Daoy (cell line): ENCODE measurements at places on chromosomes 11 and 22. TPM values are rescaled to one million over a fixed set of nuclear protein-coding genes. Genes with fewer than 3 reads are reported as not detected.

CFAP300 gene
- 1.9 and 4.1 TPM in 2 replicates for total RNA-seq

MAJIN gene
- not detected in 2 replicates for total RNA-seq

MIEF1 gene
- total RNA-seq = 25.7 and 27.2 TPM in 2 replicates

MMP8 gene
- total RNA-seq = not detected in 2 replicates

CATSPERZ gene
- total RNA-seq = 0.23 and 6.0 TPM in 2 replicates

MS4A5 gene
- total RNA-seq = not detected in 2 replicates

PTPRCAP gene
- 1.1 and 3.0 TPM in 2 replicates for total RNA-seq

FOSL1 gene
- total RNA-seq = 54.0 and 59.3 TPM in 2 replicates

NXPE4 gene
- total RNA-seq = not detected in 2 replicates

DNAJB7 gene
- total RNA-seq = not detected in 2 replicates

SLC16A8 gene
- not detected in 2 replicates for total RNA-seq

DNAJB13 gene
- total RNA-seq = not detected in 2 replicates

APOBEC3H gene
- total RNA-seq = not detected in 2 replicates

ACRV1 gene
- total RNA-seq = 1.4 TPM in 1 of 2 replicates, not detected in the other

GRCh38 chr11:33262011-33262645, 4.9 kb downstream of the HIPK3 start:
- no peak for DNase-seq

DNA sequence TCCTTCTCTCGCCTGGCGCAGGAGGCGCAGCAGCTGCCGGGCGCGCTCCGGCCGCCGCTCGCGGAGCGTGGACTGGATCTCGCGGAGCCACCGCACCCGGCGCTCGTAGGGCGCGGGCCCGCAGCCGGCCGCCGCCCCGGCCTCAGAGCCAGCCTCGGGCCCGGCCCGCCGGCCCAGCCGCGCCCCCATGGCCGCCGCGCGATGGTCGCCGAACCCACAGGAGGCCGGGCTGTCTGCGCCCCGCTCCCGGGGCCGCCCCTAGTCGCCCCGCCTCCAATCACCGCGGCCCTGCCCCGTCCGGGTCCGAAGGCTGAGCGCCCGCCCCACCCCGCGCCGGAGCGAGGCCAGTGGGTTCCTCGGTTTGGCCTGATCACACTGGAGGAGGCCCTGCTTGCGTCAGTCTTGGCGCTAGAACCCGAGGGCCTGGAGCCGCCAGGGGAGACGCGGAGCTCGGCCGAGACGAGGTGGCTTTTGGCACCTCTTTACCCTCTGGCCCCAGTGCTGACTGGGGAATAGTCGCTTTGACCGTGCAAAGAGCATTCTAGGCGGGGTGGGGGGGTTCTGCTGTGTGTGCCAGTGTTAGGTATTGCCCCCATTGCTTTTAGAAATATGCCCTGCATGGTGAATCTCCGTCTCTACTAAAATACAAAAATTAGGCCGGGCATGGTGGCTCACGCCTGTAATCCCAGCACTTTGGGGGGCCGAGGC, at the start of gene LRRC75B:
Gene LRRC75B (minus strand): TSS at position 223 of the 708 bp plus-strand sequence. CDS start 34 bp downstream, at position 189.
- DNase-seq = peak; percentile 88

DNA sequence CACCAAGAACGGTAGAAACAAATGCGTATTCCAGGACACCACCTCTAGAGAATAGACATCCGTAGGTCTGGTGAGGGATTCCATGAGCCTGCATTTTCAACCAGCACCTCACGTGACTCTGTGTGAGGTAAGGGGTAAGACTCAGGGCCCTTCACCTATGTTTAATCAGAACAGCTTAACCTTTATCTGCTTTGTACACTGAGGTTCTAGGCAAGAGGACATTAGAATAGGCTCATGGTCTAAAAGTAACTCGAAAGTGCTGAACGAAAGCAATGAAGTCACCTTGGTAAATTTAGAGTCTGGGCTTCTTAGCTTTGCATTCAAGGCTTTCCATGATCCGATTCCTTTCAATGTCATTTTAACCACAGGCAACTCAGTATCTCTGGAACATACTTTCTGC, 270.5 kb upstream of the CADM1 start:
- DNase-seq = no peak

DNA sequence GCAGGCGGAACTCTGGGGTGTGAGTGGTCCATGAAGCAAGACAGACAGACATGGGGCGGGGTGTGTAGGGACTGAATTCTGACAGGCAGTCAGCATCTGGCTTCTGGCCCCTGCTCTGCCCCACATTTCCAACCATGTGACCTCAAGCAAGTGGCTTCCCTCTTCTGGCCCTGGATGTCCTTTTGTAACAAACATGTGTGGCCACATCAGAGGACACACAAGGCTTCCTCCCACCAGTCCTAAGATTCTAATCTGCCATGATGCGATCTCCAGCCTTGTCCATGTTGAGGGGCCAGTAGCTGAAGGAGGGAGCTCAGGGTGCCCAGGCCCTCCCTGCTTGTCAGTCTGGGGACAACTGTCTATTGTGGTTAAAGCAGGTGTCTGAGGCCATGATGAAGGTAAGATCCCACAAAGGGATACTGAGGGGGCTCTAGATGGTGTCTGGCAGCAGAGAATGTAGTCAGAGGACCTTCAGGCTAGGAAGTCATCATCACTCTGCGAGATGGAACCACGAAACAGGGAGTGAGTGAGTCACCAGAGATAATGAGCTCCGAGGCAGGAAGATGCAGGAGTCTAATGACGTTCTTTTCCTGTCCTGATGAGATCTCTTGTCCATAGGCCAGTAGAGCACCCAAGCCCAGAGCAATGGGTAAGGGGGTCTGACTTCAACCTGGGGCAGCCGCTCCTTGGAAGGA, 27.4 kb downstream of the DRD2 start:
- peak; percentile 80 for DNase-seq

- DNase-seq = peak; percentile 91
Measured at GRCh38 chr22:32591620-32592019, 117.0 kb downstream of the FBXO7 start.

DNA sequence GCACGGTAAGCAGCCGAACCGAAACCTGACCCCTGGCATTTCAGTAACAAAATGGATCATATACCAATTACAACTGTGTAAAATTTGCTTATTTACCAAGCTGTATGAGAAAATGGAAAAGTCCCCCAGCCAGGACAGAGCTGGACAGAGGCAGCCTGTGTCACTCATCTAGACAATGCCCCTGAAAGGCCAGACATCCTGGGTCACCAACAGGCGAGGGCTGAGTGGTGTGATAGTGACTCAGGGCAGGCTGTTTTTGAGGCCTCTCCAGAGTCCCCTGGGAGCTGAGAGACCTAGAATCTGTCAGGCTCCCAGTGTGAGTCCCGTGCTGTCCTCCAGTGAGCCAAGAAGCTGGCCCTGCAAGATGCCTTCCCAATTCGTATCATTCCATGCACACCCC, 680.4 kb downstream of the TBC1D22A start:
- no peak for DNase-seq

DNA sequence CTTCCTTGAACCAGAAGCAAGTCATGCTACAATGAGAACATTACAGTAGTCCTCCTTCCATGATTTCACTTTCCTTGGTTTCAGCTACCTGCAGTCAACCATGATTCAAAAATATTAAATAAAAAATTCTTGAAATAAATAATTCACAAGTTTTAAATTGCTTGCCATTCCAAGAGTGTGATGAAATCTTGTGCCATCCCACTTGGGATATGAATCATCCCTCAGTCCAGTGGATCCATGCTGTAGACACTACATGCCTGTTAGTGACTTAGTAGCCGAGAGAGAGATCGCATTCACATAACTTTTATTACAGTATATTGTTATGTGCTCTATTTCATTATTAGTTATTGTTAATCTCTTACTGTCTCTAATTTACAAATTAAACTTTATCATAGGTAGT, 6.0 kb downstream of the HOATZ start:
- peak; percentile 39 for DNase-seq

DNA sequence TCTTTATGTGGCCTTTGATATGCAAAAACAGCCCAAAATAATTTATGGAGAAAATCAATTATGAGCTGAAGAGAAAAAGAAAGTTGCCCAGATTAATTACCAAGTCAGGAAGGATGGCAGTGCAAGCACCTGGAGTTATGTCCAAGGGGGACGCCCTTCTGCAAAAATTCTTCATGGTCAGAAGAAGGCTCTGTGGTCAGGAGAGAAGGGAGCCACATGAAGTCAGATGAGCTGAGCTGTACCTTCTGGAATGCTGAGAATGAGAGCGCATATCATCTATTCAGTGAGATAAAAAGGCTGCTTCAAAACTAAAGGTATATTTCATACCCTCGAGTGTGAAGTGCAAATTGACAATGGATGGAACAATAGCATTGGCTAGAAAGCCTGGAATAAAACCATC, 607.4 kb downstream of the NTM start:
- peak; percentile 72 for DNase-seq

GRCh38 chr11:120710354-120711131, 199.0 kb downstream of the GRIK4 start:
- DNase-seq = peak; percentile 77

GRCh38 chr22:39204216-39204615, 40.6 kb downstream of the PDGFB start:
- no peak for DNase-seq

- peak; percentile 63 for DNase-seq
Measured at GRCh38 chr11:13868710-13869397, 93.7 kb upstream of the SPON1 start.

DNA sequence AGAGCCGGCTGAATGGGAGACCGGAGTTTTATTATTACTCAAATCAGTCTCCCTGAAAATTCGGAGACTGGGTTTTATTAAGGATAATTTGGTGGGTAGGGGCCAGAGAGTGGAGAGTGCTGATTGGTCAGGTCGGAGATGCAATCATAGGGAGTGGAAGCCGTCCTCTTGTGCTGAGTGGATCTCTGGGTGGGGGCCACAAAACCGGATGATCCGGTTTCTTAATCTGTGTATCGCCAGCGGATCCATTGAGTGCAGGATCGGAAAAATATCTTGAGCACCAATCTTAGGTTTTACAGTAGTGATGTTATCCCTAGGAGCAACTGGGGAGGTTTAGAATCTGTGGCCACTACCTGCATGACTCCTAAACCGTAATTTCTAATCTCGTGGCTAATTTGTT, 886 bp upstream of the NIPSNAP1 start:
- no peak for DNase-seq

DNA sequence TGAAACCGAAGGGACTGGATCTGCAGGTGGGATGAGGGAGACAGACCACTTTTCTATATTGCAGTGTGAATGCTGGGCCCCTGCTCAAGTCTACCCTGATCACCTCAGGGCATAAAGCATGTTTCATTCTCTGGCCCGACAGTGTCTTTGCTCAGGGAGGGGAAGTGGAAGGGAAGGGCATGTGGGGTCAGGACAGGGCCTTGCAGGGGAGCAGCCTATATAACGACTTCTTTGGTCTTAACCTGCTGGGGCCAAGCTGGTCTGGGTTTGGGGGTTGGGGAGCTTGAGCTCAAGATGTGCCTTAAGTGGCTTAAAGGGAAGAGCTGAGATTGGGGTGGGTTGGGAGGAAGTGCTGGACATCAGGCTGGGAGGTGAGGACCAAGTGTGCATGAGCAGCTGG, 86.4 kb downstream of the GDPD4 start:
- no peak for DNase-seq

- DNase-seq = no peak
Measured at GRCh38 chr11:96043291-96043690, 119.4 kb upstream of the MTMR2 start.

- DNase-seq = no peak
Measured at GRCh38 chr11:104096900-104097299, 60.5 kb downstream of the DDI1 start.

GRCh38 chr11:125496529-125496857, 428 bp upstream of the FEZ1 start:
- DNase-seq = no peak

- no peak for DNase-seq
Measured at GRCh38 chr22:30307041-30307574, 17.8 kb upstream of the CASTOR1 start.

DNA sequence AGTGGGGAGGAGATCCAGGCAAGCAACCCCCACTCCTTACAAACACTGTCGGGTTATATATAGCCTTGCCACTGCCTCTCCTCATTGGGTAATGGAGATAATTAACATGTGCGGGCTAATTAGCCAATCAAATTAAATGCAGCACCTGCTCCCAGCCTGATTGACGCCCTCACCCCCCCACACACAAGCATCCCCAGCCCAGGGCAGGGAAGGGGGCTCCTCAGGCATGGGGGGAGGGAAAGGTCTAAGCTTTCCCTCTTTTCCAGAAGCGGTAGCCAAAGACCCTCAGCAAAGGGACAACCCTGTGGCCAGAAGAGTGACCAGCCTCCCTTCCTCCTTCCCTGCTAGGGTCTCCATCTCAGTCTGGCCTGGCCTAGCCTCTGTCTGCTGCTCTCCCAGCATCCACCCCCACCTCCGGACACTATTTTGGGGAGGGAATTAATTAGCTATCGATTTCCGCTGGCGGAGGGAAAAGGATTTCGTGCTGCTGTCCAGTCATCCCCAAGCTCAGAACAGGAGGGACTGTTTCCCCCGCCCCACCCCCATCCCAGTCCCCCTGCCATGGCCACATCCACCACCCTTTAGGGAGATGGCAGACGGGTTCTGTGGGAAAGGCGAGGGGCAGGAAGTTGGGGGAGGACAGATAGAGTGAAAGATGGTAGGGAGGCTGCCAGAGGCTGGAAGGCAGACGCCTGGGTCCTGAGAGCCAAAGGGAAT, 7.1 kb downstream of the NRXN2 start:
- DNase-seq = no peak
